ENCODE measurements at places on chromosomes 6 and 20. TPM values are rescaled to one million over a fixed set of nuclear protein-coding genes. Genes with fewer than 3 reads are reported as not detected.

DNA sequence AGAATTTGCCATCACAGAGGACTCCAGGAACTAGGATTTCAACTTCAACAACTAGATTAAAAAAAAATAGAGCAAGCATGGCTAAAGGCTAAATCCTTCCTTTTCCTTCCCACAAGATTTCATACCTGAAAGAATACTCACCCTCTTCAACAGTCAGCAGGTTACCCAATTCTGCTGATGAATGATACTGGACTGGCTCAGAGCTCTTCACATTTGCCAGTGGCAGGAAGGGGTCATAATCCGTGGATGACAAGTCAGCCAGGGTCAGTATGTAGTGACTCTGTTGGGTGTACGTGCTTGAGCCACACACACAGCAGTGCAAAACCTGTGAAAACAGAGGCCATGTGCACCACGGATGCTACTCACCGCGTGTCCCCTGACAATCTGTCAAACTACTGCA, 152.9 kb downstream of the INSM1 start:
- no peaks in the 10 kb centered on the region for H3K27me3 ChIP-seq
- H3K27ac ChIP-seq: no peak overlapping the region
- DNase-seq: no peak
- H3K36me3 ChIP-seq: peaks cover 31% of the 10 kb centered on the region

Gene CPNE5
- total RNA-seq: 1.3 TPM

DNA sequence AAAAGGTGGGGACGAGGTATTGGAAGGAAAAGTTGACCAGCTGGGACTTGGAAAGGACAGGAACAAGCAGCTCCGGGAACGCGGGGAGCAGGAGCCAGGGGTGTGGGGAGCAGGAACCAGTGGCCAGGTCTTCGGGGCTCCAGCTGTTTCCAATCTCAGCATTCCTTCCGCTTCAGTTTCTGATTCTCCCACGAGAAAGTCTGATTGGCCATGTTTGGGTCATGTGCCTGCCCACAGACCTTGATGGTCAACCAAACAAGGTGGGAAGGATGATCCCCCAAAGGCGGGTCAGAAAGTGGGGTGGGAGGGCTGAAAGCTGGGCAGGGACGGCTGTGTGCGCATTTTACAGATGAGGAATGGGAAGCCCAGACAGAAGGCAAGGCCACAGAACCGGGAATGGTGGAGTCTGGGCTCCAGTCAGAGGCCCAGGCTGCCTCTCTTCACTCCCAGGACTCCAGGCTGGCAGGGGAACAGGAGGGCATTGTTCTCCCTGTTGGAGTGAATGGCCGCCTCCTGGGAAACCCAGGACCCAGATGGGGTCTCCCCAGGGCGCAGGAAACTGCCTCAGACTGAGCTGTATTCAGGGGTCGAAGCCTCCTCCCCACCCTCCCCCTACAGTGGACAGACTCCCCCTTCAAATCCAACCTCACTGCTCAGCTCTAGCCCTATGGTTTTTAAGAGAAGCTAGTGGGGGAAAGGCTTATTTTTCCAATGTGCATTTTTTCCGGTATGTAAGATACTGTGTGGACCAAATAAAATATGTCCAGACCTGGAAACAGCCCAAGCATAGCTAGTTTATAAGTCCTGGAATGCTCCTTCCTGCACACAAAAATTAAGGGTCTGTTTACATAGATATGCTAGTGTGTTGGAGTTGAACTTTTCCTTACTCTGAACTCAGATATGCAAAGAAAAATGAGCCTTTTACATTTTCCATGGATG, 12.2 kb upstream of the PTGIS start:
- peaks cover 20% of the 10 kb centered on the region for H3K4me1 ChIP-seq
- no peak overlapping the region for H3K4me3 ChIP-seq
- no peaks in the 10 kb centered on the region for H3K36me3 ChIP-seq
- peak overlapping the region; percentile 100 for H3K27ac ChIP-seq
- DNase-seq: no peak

DNA sequence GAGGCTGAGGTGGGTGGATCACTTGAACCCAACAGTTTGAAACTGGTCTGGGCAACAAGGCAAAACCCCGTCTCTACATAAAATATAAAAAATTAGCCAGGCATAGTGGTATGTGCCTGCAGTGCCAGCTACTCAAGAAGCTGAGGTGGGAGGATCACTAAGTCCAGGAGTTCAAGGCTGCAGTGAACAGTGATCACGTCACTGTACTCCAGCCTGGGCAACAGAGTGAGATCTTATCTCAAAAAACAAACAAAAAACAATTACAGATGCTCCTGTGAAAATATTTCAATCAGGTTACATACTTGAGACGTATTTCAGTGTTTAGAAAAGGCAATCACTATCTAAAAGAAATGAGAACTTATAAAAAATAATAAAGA, 33.8 kb downstream of the RANBP9 start:
- DNase-seq: no peak
- H3K4me3 ChIP-seq: peak overlapping the region; percentile 5

GRCh38 chr6:39426073-39426456, 103.6 kb upstream of the KCNK16 start:
- no peaks in the 10 kb centered on the region for H3K4me1 ChIP-seq
- H3K4me3 ChIP-seq: no peak overlapping the region
- DNase-seq: no peak
- no peaks in the 10 kb centered on the region for H3K36me3 ChIP-seq

DNA sequence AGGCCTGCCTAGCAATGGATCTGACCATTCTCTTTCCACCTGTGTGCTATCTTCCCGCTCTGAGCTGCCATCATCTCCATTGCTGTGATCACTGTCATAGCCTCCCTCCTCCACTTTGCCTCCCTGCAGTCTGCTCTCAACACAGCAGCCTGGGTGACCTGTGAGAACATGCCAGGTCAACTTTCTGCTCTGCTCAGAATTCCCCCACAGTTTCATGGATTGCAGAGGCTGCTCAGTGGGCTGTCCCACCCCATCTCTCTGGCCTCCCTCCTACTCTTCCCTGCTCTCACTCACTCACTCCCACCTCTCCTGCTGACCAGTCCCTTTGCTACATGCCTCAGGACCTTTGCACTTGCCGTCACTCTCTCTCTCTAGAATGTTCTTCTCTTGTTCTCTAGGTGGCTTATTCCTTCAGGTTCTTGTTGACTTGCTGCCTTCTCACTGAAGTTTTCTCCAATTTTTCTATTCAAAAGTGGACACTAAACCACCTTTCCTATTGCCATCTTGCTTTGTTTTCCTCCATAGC, 159.9 kb downstream of the CD83 start:
- no peaks in the 10 kb centered on the region for H3K27me3 ChIP-seq
- DNase-seq: no peak
- H3K27ac ChIP-seq: no peak overlapping the region
- no peak overlapping the region for H3K4me3 ChIP-seq
- H3K4me1 ChIP-seq: peaks cover 5% of the 10 kb centered on the region
- no peaks in the 10 kb centered on the region for H3K36me3 ChIP-seq

- no peak overlapping the region for H3K4me3 ChIP-seq
- no peak for DNase-seq
- H3K36me3 ChIP-seq: no peaks in the 10 kb centered on the region
- H3K27me3 ChIP-seq: no peaks in the 10 kb centered on the region
- H3K4me1 ChIP-seq: no peaks in the 10 kb centered on the region
Measured at GRCh38 chr20:43293068-43293786, 103.5 kb upstream of the PTPRT start.

DNA sequence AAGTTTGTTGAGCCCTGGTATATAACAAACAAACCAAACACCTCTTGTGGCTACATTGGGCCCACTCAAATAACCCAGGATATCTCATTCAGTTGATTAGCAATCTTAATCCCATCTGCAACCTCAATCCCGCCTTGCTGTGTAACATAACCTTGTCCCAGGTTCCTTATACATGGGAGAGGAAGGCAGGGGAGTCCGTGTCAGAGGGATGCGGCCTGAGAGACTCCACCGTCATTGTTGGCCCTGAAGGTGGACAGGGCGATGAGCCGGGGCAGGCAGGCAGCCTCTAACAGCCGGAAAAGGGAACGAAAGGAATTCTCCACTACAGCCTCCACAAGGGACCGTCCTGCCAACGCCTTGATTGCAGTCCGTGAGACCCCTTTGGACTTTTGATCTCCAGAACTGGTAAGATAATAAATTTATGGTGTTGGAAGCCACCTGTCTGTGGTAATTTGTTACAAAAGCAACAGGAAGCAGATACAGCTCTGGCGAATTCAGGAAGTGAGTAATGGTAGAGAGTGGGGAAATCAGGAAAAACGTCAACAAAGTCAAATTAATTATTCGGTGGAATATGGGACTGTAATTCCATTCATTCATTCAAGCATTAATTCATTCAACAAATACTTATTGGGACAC, 124.5 kb upstream of the SALL4 start:
- H3K4me3 ChIP-seq: no peak overlapping the region
- H3K27me3 ChIP-seq: no peaks in the 10 kb centered on the region
- no peak overlapping the region for H3K27ac ChIP-seq
- DNase-seq: no peak

Gene RIPOR3
- 15.1 TPM for total RNA-seq

- no peak overlapping the region for H3K4me3 ChIP-seq
- no peaks in the 10 kb centered on the region for H3K36me3 ChIP-seq
- no peaks in the 10 kb centered on the region for H3K4me1 ChIP-seq
- DNase-seq: no peak
- no peak overlapping the region for H3K27ac ChIP-seq
- H3K27me3 ChIP-seq: no peaks in the 10 kb centered on the region
Measured at GRCh38 chr6:9401960-9402359, 966.6 kb upstream of the SLC35B3 start.

DNA sequence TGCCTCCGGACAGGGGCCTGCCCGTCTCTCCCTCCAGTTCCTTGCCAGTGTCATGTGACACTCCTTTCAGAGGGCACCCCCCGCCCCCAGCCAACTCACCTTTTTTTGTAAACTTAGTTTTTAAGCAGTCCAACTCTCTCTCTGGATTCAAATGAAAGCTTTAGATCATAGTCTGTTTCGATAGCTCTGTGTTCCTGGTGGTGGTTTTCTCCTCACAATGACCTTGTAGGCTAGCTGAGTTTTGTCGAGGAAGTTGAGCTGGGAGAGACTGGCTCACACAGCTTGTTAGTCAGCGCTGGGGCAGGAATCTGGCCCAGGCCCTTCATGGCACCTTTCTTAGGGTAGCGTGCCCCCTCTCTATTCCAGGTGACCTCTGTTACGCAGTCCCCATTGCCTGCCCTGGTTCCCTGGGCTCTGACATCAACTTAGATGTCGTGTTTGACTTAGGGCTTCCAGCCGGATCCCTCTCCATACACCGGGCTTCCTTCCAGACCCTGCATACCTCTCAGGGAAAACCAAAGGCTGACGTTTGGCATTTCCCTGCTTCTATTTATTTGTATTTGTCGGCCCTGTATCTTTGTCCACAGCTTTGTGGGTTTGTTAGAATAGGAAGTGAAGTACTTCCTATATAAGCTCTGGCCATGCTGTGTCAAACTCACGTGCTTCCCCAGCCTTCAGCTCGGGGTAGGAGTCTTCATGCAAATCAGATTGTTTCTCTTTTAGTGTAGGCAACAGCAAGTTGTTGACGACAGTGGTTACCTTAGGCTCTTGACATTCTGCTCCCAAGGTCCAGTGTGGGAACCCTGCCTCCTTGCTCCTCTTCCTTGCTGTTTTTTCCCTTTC, 12.7 kb downstream of the IGF2R start:
- peaks cover 57% of the 10 kb centered on the region for H3K4me1 ChIP-seq
- DNase-seq: no peak
- peak overlapping the region; percentile 4 for H3K4me3 ChIP-seq

- no peak overlapping the region for H3K4me3 ChIP-seq
- DNase-seq: no peak
- no peaks in the 10 kb centered on the region for H3K27me3 ChIP-seq
- H3K4me1 ChIP-seq: no peaks in the 10 kb centered on the region
Measured at GRCh38 chr20:51597389-51598231, 55.1 kb upstream of the NFATC2 start.

Gene PI3
- total RNA-seq: not detected

DNA sequence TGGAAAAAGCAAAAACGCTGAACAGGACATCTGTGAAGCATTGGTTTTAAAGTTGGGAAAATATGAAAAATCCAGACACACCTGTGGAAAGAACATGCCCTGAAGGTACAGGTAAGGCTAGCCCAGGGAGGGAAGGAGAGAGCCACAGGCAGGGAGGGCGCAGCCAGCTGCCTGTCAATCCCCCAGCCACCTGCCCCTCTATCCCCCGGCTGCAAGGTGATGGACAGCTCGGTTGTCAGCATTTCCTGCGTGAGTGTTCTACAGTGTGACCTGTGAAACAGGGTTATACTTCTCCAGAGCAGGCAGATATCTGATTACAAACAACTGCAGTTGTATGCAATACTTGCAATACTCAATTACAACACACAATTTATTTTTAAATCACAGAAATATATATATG, 358.1 kb downstream of the SMOC2 start:
- H3K36me3 ChIP-seq: no peaks in the 10 kb centered on the region
- H3K4me1 ChIP-seq: no peaks in the 10 kb centered on the region
- no peak overlapping the region for H3K4me3 ChIP-seq
- no peak overlapping the region for H3K27ac ChIP-seq

Gene DLL1
- 16.5 TPM for total RNA-seq

DNA sequence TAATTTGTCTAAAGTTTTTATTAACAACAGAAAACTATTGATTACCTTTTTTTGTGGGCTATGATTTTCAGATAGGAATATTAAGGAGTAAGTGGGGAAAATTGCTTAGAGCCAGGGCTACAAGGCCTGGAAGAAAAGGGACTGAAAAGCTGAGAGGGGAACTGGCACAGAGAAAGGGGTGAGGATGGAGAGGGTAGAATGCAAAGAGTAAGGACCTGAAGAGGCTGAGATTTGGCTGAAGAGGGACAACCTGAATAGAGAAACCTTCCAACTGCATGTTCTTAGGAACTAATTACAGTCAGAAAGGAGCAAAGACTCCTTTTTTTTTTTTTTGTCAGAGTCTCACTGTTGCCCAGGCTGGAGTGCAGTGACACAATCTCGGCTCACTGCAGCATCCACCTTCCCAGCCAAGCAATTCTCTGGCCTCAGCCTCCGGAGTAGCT, 16.7 kb downstream of the BTN2A1 start:
- peaks cover 6% of the 10 kb centered on the region for H3K4me1 ChIP-seq
- DNase-seq: no peak
- peak overlapping the region; percentile 64 for H3K4me3 ChIP-seq

DNA sequence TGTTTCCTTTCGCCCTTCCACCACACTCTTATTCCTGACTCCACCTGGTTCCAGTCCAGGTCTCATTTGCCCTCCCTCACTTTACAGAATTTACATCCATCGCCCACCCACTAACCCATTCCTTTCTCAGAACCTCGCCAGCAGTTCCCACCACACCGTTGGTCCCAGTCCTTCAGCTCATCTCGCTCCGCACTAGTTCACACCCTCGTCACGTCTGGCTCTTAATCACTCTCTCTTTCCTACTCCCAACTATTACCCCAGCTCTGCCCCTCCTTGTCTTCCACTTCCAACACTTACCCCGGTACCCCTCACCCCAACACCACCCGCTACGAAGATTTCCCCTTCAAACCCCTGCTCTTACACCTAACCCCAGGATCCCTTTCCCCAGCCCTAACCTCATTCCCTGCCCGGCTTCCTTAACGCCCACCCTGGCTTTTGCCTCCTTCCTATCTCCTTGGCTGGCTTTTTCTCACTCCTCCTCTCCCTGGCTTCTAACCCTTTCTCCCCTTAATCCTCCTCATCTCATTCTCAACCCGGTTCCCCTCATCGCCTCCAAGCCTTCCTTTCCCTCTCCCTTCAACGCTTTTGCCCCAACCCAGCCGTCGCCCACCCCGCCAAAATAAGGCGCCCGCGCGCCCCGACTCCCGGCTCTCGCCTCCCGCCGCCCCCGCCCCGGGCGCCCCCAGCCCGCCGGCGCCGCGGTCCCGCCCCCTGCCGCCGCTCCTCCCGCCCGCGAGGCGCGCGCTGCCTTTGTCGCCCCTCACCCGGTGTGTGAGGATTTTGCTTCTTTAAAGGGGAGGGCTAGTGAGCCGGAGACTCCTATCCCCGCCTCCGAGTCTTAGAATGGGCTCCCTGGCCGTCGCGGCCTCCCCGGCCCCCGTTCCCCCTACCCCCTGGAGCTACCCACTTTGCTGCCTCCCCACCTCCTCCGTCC, 542 bp downstream of the USP49 start:
- no peak for DNase-seq
- no peaks in the 10 kb centered on the region for H3K27me3 ChIP-seq
- H3K4me1 ChIP-seq: no peaks in the 10 kb centered on the region
- H3K27ac ChIP-seq: peak overlapping the region; percentile 86
- H3K36me3 ChIP-seq: no peaks in the 10 kb centered on the region

All from ascending aorta (tissue), 2 donors.